ENCODE measurements at places on chromosomes 6 and 20. TPM values are rescaled to one million over a fixed set of nuclear protein-coding genes. Genes with fewer than 3 reads are reported as not detected.

EDN1 gene
- total RNA-seq: 8.5 TPM

WFDC5 gene
- not detected for total RNA-seq

ZBTB46 gene
- total RNA-seq: 11.3 TPM

GPX6 gene
- total RNA-seq: not detected

HTR1E gene
- total RNA-seq: 0.82 TPM

DLK2 gene
- 4.7 TPM for total RNA-seq

IPCEF1 gene
- 1.5 TPM for total RNA-seq

GRCh38 chr20:58096880-58097423 is 131.5 kb downstream of the ANKRD60 start:
- H3K27me3 ChIP-seq: peaks cover 24% of the 10 kb centered on the region
- H3K27ac ChIP-seq: no peak overlapping the region
- H3K36me3 ChIP-seq: no peaks in the 10 kb centered on the region
- DNase-seq: peak; percentile 9

- H3K27me3 ChIP-seq: no peaks in the 10 kb centered on the region
- H3K4me1 ChIP-seq: no peaks in the 10 kb centered on the region
- no peak overlapping the region for H3K4me3 ChIP-seq
- no peak overlapping the region for H3K27ac ChIP-seq
- H3K36me3 ChIP-seq: no peaks in the 10 kb centered on the region
Measured at GRCh38 chr20:36720510-36720909, 25.4 kb downstream of the NDRG3 start.

GRCh38 chr6:46368169-46368536 is 123.1 kb downstream of the RCAN2 start:
- no peak for DNase-seq
- H3K4me1 ChIP-seq: peaks cover 28% of the 10 kb centered on the region
- no peaks in the 10 kb centered on the region for H3K36me3 ChIP-seq
- H3K27ac ChIP-seq: no peak overlapping the region
- peaks cover 15% of the 10 kb centered on the region for H3K27me3 ChIP-seq
- H3K4me3 ChIP-seq: no peak overlapping the region

DNA sequence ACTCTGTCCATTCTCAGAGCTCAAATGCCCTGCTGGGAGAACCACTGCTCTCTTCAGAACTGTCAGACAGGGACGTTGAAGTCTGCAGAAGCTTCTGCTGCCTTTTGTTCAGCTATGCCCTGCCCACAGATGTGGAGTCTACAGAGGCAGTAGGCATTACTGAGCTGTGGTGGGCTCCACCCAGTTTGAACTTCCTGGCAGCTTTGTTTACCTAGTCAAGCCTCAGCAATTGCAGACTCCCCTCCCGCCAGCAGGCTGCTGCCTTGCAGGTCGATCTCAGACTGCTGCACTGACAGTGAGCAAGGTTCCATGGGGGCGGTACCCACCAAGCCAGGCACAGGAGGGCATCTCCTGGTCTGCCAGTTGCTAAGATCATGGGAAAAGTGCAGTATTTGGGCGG is 21.8 kb upstream of the UFL1 start:
- DNase-seq: no peak
- no peak overlapping the region for H3K27ac ChIP-seq
- peaks cover 41% of the 10 kb centered on the region for H3K36me3 ChIP-seq
- H3K27me3 ChIP-seq: no peaks in the 10 kb centered on the region

DNA sequence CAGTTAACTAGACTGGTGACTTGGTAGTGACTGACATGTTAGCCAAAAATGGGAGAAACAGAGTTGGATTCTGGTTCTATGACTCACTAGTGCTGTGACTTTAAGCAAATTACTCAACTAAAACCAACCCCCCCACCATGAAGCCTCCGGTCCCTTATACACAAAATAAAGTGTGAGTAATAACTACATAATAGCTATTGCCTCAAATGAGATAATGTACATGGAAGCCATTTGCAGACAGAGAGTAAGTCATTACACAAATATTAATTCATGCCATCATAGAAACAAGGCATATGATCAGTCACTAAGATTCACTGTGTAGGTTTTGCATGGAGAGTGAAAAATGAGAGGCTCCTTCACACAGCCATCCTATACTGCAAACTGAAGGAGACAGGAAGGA is 111.9 kb downstream of the HIVEP2 start:
- no peak overlapping the region for H3K4me3 ChIP-seq
- no peaks in the 10 kb centered on the region for H3K36me3 ChIP-seq
- no peaks in the 10 kb centered on the region for H3K27me3 ChIP-seq
- no peak overlapping the region for H3K27ac ChIP-seq

- H3K27me3 ChIP-seq: no peaks in the 10 kb centered on the region
- H3K4me3 ChIP-seq: peak overlapping the region; percentile 98
- no peak for DNase-seq
Measured at GRCh38 chr6:153001767-153002612, 519 bp downstream of the MTRF1L start.

GRCh38 chr6:14674867-14675648 is 557.5 kb downstream of the CD83 start:
- peaks cover 10% of the 10 kb centered on the region for H3K4me1 ChIP-seq
- no peak overlapping the region for H3K27ac ChIP-seq
- peaks cover 2% of the 10 kb centered on the region for H3K27me3 ChIP-seq
- no peaks in the 10 kb centered on the region for H3K36me3 ChIP-seq

DNA sequence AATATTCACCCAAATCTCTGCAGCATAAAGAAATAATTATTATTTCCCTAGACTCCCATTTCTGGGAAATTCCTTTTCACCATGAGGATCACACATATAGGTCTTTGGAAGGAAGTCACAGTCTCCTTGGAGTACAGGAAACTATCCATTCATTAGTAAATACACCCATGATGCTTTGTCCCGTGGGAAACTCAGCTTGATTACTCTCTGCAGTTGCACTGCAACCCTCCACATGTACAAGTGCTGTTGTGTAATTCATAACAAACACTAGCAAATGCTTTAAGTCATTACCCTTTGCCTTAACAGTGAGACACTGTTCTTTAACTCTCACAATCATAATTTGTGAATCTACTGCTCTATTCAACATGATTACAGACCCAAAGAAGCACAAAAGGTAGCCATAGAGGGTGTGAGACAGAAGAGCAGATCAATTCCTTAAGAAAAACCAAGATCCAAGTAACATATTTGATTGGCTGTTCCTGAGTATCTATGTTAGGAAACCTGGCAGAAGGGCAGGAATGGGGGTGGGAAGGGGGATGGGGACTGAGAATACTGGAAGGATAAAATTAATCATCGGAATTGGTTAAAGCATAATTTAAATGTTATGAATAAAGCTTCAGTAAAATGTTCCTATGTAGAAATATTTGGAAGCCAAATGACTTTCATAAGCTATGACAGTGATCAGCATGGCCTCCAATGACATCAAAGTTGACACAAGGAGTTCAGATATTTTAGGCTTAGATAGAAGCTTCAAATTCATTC is 268.0 kb downstream of the HACE1 start:
- no peak overlapping the region for H3K27ac ChIP-seq
- no peaks in the 10 kb centered on the region for H3K36me3 ChIP-seq
- H3K4me1 ChIP-seq: no peaks in the 10 kb centered on the region

GRCh38 chr20:35629427-35630145 is 14.0 kb downstream of the SPAG4 start:
- no peaks in the 10 kb centered on the region for H3K27me3 ChIP-seq
- no peak overlapping the region for H3K27ac ChIP-seq

DNA sequence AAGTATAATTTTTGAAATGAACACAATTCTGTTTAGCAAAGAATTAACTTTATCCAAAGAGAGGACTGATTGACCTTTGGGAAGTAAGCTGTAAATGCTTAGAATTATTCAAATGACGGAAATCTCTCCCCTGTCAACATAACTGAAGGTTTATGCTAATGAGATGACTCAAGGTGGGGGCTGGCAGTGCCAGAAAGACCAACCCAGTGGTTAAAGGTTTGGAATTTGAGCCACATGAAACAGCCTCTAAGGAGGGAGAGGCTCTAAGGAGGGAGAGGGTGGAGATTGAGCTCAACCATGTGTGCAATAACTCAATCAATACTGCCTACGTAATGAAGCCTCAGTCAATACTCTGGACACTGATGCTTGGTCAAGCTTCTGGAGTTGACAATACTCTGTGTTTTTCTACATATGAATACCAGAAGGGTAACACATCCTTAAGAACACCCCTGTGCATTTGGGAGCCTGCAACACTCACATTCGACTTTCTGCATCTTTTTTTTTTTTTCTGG is 123.4 kb upstream of the TENT5A start:
- peaks cover 3% of the 10 kb centered on the region for H3K4me1 ChIP-seq
- peaks cover 16% of the 10 kb centered on the region for H3K36me3 ChIP-seq
- no peak overlapping the region for H3K4me3 ChIP-seq

DNA sequence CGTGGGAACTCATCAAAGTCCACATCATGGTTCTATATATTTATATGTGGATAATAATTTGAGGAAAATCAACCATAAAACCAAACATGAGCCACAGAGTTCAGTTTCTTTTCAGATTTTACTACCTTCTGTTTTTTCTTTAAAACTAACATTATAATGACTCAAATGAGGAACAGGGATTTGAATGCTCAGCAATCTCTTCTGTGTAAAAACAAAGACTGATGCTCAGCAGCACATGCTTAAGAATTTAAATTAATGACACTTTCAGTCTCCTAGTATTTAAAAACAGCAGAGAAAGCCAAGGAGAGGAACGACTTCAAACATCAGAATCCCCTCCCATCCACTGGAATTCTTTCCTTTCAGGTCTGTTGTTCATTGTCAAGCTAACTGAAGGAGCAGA is 72.7 kb downstream of the PSMG4 start:
- no peak for DNase-seq
- H3K4me3 ChIP-seq: no peak overlapping the region
- peaks cover 13% of the 10 kb centered on the region for H3K4me1 ChIP-seq
- H3K36me3 ChIP-seq: no peaks in the 10 kb centered on the region
- no peaks in the 10 kb centered on the region for H3K27me3 ChIP-seq

DNA sequence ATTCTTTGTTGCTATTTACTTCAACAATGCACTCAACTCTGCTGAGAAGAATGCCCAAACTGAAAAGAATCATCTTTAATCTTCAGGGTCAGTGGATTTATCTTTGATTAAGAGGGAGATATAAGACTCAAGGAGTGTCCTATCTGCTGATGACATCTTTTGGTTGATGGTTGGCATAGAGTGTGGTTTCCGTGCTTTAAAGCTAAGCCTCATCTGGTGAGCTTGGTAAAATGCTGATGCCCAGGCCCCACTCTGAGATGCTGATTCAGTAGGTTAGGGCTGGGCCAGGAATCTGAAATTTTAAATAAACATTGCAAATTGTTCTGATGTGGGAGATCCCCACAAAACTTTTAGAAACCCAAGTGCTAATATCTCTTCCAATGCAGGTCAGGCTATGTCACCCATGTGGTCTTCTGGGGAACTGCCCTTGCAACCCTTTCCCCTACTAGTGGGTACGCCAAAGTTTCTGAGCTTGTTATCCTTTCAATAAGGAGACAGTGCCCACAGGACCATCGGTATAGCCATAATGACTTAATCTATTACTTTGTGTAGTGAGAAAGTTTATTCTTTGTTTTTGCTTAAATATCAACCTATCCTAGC is 68.5 kb upstream of the ARMH2 start:
- H3K27ac ChIP-seq: no peak overlapping the region

DNA sequence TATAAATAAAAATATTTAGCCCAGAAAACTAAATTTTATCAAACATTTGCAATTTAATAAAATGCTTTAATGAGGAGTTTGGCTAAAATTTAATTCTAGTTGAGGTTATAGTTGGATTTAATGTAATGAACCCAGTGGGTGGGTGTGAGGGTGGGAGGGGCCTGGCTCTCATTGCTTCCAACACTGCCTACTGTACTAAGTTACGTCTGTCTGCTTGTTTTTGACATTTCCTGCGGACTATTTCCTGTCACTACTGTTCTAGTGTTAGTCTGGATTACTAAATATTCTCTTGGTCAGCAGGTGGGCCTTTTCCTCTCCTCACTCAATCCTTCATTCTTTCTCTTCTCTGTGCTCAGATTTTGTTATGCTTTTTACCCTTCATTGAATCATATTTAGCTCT is 82.5 kb upstream of the MAP3K7 start:
- no peaks in the 10 kb centered on the region for H3K36me3 ChIP-seq
- H3K4me1 ChIP-seq: no peaks in the 10 kb centered on the region

Data from mesothelial cell of epicardium (in vitro differentiated cells).